Activated naive CD4-positive, alpha-beta T cell (primary cell): ENCODE measurements at places on chromosomes 5 and 9.

- no peak for DNase-seq
These were observed 7.6 kb upstream of the GPBP1 start for GRCh38 chr5:57166276-57166675.

- DNase-seq: no peak
These were observed 156.1 kb upstream of the DAB2 start for GRCh38 chr5:39580702-39581453.

DNA sequence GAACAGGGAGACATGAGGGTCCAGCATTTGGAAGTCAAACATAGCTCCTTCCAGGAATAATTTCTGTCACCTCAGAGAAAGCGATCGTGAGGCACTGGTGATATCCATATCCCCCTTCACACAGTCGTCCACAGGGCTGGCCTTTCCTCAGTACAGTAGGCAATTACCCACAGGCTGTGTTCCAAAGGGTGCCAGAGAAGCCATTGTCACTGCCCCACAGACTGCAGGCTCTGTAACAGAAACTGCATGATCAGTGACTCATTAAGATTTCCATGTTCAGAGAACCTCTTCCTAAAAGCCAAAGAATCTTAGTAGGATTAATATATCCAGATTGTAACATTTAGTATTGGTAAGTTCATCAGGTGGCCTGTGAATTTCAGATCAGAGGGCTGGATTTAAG is 127.6 kb downstream of the RPS23 start:
- DNase-seq: no peak

- no peak for DNase-seq
These were observed 61.9 kb upstream of the ADAMTS16 start for GRCh38 chr5:5078009-5078897.

GRCh38 chr9:134236935-134237629 is 72.7 kb upstream of the RNU6ATAC start:
- DNase-seq: no peak

DNA sequence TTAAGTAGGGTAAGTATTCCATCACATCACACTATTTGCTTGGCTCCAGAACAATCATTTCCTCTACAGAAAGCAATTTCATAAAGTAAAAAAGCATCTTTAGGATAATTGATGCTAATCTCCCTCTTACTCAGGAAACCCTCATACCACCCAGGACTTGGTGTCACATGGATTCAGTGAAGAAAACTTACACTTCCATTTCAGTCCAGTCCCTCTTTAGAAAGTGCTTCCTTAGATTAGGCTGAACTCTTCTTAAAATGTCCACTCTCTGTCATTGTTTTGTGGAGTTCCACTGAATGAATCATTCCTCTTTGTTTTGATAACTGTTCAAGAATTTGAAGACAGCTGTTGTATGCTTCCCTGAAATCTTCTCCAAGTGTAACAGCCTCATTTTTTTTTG is 144.0 kb upstream of the ZNF462 start:
- no peak for DNase-seq

- no peak for DNase-seq
These were observed 273.6 kb downstream of the ADAMTSL1 start for GRCh38 chr9:18747595-18747994.

- no peak for DNase-seq
These were observed 49.4 kb downstream of the TRPM6 start for GRCh38 chr9:74838351-74838750.

- DNase-seq: no peak
These were observed 354.6 kb downstream of the SLIT3 start for GRCh38 chr5:168946363-168946762.

GRCh38 chr9:79145442-79145841 is 426.3 kb upstream of the TLE4 start:
- no peak for DNase-seq

- DNase-seq: no peak
These were observed 213.0 kb downstream of the SMARCA2 start for GRCh38 chr9:2228132-2228531.

- no peak for DNase-seq
These were observed 130.3 kb downstream of the NSG2 start for GRCh38 chr5:174175716-174176268.

GRCh38 chr9:129539446-129539845 is 81.5 kb downstream of the C9orf50 start:
- no peak for DNase-seq

DNA sequence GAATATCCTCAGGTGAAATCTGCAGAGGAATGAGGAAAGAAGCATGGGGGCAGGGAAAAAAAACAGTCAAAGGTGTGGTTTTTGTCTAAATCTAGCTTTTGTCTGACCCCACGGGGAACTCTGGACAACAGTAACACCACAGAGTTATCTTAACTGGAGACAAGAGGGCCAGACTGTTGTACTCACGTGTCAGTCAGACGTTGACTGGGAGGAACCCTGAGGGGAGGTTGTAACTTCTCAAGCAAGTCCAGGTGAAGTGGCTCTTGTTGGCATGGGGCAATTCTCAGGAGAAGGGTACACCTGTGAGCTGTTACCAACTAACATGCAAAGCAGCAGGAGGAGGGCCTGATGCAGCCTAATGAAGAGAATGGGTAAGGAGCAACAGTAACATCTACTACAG is 44.1 kb upstream of the SHISAL2B start:
- no peak for DNase-seq

GRCh38 chr5:158423623-158424200 is 564.8 kb upstream of the CLINT1 start:
- no peak for DNase-seq

DNA sequence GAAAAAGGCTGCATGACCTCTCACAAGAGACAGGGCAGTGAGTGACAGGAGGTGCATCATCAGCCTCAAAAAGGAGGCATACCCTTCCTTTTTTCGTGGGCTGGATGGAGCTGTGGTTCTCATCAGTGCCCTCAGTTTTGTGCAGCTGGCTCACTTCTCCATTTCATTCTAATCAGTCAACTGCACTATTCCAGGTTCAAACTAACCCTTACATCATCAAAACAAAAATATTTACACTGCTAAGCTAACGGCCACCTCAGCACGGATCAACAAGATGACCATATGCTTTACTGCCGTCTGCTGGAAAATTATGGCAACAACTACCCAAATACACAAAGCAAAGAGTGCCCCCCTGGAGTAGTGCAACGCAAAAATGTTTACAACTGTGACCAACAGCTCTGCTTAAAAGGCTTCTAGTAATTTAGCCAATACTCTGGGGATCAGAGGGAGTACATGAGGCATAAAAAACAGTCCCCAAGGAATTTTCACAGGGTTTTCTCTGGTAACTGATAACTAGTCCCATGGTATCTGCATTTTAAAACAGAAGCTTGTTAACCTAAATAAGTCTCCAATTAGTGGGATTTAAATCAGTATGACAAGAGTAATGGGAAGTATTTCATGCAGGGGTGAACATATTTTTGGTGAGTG is 10.8 kb downstream of the KCNV2 start:
- DNase-seq: no peak

GRCh38 chr9:88179062-88179521 is 40.8 kb upstream of the SPATA31C2 start:
- DNase-seq: no peak

DNA sequence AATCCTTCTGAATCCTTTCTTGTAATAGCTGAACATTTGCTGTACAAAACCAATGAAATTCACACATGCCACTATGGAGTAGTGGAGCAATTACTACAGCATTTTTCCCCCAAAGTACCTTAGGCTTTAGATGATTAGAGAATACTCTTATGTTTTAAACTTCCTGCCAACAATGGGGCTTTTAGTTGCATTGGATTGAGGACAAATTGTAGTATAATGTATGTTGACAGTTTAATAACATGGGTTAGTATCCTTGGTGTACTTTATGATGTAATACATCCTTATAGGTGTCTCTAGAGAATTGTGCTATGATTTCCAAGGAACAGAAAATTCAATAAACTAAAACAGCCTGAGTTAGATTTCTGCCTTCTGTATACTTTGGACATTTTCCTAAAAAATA is 422.7 kb upstream of the GRAMD2B start:
- no peak for DNase-seq

GRCh38 chr5:42309865-42310264 is 113.4 kb upstream of the GHR start:
- no peak for DNase-seq

DNA sequence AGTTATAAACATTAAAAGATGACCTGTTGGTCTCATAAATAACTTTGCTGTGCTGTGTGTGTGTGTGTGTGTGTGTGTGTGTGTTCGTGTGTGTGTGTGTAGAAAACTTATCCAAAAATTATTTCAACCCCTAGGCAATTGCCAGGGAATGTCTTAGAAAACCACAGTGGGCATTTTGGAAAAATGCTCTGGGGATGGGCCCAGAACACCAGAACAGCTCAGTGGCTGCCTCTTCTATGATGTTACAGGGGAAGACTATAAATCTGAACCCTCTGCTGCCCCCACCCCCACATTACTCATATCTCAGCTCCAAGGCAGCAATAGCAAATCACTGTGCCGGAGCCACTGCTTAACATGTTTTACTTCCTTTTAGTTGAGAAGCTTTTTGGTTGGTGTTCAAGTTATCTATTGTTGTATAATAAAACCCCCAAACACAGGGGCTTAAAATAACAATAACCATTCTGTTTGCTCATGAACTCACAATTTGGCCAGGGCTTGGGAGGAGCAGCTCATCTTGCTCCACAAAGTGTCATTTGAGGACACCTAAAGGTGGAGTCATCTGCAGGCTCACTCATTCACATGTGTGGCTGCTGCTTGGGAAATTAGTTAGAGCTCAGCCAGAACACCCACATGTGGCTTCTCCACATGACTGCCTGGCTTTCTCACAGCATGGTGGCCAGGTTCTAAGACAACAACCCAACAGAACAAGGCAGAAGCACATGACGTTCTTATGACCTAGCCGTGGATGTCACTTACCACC is 40.4 kb downstream of the ACTBL2 start:
- no peak for DNase-seq

DNA sequence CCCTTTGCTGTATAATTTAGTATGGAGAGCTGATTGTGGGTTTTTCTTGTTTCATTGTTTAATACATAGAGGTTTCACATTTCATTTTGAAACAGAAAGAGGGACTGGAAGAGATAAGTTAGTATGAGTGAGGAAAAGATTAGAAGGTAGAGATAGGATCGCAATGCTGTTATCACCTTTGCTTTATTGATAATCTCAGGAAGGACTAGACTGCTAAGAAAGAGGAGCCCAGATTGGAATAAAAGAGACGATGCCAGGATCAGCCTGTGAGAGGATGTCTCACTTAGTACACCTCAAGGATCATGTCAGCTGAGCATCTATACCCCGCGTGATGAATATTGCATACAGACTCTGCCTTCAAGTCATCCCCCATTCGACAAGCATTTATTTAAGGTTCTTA is 178.0 kb upstream of the DMAC1 start:
- no peak for DNase-seq
